ENCODE measurements at places on chromosomes 2 and 18.

DNA sequence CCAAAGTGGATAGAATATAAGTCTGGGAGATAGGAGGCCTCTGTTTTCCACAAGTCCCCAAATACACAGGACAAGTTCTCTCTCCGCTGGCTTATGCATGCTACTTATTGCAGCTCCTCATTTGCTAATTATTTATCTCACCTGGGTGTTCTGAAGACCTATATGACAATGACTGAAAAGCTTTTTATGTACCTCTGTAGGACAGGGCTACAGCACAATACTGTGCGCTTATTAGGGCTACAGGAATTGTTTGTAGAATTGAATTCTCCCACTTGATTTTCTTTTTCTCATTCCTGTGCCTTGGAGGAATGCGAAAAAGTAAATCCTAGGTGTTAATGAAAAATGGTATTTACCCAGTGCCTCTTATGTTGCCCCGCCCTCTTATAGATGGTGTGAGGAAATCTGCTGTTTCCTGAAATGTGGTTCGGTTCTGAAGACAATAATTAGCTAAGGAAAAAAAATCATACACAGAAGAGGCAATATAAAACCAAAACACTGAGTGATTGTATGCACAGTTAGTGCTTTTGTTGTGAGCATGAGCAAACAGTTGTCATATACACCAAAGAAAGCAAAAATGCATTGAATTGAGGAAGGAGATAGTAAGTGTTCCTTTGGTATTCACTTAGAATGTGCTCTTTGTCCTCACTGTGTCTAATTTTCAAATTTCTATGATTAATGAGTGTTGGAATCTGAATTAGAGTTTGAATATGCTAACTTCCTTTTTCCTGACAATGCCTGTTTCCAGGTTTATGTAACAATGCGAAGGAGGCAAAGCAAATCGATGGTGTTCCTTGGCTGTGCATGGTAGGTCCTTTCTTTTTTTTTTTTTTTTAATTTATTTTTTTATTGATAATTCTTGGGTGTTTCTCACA, 78.7 kb upstream of the PNPT1 start:
- no peak for DNase-seq

DNA sequence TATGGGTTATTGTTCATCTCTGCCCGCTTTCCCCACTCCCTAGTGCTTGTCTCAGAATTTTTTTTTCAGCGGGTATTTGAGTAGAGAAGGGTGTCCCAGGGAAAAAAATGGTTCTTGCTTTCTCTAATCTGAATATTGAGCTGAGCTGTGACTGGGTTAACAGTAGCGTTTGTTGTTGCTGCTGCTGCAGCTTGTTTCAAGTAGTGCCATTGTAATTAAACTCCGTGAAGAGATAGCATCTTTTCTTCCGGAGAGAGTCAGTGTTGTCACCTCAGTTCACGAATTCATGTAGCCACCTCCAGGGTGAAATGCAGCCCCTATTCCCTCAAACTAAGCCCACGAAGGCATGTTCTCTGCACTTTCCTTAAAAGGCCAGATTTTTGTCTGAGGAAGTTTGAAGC, 1.5 kb upstream of the AAK1 start:
- DNase-seq = no peak

DNA sequence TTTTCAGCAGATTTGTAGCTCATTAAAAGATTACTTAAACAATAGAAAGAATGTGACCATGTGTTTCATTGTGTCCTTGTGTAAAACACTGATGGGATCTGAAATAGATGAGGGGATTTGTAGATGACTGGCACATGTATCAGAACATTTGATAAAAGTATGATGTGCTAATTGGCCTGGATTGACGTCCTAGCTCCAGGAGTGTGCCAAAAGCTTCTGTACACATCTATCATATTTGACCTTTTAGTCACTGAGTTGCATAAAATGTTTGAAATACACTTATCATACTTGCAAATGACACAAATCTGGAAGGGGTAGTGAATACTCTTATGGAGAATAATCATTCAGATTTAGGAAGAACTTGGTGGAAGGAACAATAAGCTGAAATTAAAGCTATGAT, 778.5 kb downstream of the ERBB4 start:
- DNase-seq = no peak

GRCh38 chr2:191954451-191954850, 107.6 kb upstream of the CAVIN2 start:
- no peak for DNase-seq

- no peak for DNase-seq
Observed at GRCh38 chr2:221454459-221455105, 117.5 kb downstream of the EPHA4 start.

GRCh38 chr18:24274837-24275236, 122.8 kb downstream of the OSBPL1A start:
- peak; percentile 26 for DNase-seq

GRCh38 chr18:3060667-3061580, 48.0 kb upstream of the LPIN2 start:
- DNase-seq = no peak

DNA sequence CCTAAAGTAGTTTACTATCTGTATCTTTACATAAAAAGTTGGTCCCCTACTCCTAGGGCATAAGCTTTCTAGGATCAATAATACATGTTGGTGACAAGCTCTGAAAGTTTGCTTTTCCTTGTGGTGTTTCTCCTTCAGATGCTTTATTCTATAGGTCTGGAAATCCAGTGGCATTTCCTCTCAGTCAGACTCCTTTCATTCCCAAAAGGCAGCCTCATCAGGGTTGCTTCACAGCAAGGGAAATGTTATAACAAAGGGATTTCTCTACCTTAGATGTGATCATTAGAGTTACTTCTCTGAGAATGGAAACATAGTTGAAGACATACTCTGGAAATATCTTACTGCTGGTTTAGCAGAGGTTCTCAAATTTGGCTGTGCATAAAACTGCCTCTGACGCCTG, 1072.4 kb upstream of the ZEB2 start:
- no peak for DNase-seq

GRCh38 chr2:69514406-69514805, 77.2 kb upstream of the NFU1 start:
- no peak for DNase-seq

GRCh38 chr2:189000221-189000620, 26.0 kb downstream of the COL3A1 start:
- DNase-seq = no peak

- no peak for DNase-seq
Observed at GRCh38 chr2:230582851-230583283, 129.8 kb upstream of the CAB39 start.

- DNase-seq = no peak
Observed at GRCh38 chr2:98438190-98439133, 6.2 kb upstream of the INPP4A start.

DNA sequence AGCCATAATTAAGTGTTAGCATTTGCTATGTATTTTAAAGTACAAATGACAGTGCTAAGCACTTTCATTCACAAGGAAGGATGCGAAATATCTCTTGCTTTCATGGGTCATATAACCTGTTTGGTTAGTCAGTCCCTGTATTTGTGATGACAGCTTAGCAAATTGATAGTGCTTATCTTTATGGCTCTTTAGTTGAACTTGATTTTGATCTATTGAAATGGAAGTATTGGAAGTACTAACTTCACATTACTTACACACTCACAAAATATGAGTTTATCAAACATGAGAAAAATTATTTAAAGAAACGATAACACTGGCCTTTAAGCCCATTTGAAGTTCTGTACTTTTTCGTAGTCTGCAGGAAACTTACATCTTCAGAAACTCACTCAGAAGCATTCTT, 97.4 kb upstream of the NEUROD1 start:
- no peak for DNase-seq

DNA sequence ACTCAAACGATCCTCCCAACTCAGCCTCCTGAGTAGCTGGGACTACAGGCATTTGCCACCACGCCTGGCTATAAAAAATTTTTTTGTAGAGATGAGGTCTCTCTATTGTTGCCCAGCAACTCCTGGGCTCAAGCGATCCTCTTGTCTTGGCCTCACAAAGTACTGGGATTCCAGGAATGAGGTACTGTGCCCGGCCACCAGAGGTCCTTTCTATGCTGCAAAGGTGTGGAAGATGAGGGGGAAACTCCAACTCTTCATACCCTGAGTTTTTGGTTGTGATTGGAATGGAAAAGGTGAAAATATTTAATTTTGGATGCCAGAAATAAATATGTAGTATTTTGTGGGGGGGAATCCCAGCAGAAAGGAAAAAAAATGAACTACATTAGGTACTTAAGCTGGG, 36.0 kb downstream of the MRPL33 start:
- no peak for DNase-seq

- DNase-seq = no peak
Observed at GRCh38 chr2:69776886-69777785, 35.2 kb downstream of the ANXA4 start.

- no peak for DNase-seq
Observed at GRCh38 chr18:44811572-44812125, 131.0 kb downstream of the SETBP1 start.
